HEK293T (cell line): ENCODE measurements at places on chromosomes 7 and 10.

DNA sequence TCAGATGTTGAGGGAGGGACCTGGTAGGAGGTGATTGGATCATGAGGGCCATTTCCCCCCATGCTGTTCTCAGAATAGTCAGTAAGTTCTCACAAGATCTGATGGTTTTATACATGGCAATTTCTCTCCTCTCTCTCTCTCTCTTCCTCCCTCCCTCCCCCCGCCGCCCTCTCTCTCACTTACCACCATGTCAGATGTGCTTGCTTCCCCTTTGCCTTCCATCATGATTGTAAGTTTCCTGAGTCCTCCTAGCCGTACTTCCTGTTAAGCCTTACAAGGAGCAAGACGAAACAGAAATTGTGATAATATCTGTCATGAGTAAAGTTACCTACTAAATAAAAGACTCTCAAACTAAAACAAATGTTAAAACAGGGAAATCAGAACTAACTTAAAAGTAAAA lies 19.9 kb upstream of the GPR141 start:
- no peak for DNase-seq

DNA sequence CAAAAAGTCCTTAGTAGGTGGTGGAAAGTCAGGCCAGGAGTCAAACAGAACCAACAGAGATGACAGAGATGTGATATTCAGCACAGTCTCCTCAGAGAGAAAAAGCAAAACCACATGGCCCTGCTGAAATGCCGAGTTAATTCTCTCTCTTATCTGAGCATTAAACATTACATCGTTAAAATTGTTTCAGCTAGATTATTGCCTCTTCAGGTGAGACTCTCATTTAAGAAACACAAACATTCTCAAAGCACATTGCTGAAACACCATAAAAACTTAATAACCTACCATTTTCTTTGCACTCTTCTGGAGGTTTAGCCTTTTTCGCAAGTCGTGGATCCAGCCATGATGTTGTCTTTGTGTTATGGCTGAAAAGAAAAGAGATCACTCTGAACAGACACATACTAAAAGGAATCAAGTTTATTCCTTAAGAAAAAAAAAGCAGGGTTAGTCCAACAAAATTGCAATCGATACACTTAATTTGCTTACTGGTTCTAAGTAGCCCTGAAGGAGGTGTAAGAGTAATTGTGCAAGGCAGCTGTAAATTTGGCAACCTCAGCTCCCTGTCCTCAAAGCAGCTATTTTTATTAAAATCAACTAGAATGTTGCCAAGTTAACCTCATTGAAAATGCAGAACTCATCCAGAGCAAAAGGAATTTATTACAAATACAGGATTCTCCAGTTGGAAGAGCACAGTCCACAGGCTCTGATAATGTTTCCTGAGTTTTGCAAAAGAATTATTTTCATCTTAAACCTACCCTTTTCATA lies 691.1 kb downstream of the PHTF2 start:
- no peak for DNase-seq

DNA sequence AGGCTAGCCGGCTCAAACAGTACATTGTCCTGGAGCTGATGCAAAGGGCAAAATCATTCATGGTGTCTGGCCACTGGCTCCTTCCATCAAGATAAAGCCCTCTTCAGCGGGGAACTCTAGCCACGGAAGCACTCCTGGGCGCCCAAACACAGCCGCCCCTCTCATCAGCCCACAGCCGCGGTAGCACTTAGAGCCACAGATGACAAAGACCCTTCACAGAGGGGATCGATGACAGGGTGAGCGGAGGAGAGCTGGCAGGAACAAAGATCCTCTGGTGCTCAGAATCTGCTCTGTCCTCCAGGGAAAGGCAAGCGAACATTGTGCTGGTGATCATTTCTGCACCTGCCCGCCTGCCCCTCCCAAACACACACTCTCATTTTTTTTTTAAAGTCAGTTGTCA lies 222.2 kb upstream of the NRP1 start:
- DNase-seq = no peak

GRCh38 chr10:132698761-132699391 lies 87.1 kb downstream of the NKX6-2 start:
- DNase-seq = no peak

DNA sequence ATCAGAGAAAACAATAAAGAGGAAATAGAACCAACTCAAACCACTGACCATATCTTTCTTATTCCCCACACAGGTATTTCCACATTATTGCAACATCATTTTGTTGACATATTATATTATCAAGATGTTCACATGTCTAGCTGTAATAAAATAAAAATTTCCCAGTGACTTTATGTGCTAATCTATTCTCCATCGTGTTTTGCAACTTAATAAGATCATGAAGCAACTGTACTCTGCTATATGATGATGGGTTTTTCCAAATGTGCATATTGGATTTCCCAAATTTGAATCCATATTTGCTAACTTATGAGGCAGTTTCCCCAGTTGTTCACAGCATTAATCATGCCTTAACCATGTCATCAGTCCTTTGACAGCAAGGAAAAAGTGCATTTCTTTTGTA lies 127.8 kb downstream of the ITGB8 start:
- DNase-seq = no peak

- no peak for DNase-seq
Measured at GRCh38 chr10:103574097-103575061, 80.9 kb downstream of the NEURL1 start.

GRCh38 chr7:2118630-2119190 lies 114.0 kb downstream of the MAD1L1 start:
- no peak for DNase-seq

DNA sequence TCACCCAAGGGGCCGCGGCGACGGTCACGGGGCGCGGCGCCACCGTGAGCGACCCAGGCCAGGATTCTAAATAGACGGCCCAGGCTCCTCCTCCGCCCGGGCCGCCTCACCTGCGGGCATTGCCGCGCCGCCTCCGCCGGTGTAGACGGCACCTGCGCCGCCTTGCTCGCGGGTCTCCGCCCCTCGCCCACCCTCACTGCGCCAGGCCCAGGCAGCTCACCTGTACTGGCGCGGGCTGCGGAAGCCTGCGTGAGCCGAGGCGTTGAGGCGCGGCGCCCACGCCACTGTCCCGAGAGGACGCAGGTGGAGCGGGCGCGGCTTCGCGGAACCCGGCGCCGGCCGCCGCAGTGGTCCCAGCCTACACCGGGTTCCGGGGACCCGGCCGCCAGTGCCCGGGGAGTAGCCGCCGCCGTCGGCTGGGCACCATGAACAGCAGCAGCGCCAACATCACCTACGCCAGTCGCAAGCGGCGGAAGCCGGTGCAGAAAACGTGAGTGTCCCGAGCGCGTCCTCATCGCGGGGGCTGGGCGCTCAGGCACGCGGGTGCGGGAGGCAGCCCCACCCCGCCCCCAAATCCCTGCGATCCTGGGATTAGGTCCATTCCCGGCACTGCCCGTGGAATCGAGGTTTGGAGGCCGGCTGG lies 509 bp downstream of the AHR start:
- DNase-seq = peak; percentile 33

- no peak for DNase-seq
Measured at GRCh38 chr10:110612087-110612486, 32.0 kb upstream of the RBM20 start.

DNA sequence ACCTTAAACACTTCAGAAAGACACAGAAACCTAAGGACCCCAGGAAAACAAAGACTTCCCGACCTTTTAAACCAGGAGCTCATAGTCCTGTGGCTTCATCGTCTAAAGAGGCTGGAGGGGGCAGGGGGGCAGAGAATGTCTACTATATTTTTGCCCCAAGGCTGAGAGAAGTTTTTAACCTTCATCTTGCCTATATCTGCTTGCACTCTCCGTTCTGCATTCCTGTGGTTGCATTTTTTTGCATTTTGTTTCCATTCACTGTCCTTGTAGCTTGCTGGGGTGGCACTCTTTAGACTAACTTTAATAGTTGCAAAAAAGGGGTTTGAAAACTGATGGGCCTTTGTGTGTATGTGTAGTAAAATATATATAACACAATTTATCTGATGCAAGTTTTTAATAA lies 23.7 kb downstream of the PRKAR2B start:
- DNase-seq = no peak

GRCh38 chr10:79184145-79184625 lies 115.4 kb downstream of the ZMIZ1 start:
- no peak for DNase-seq

GRCh38 chr7:141754939-141755338 lies 9.0 kb upstream of the TAS2R3 start:
- DNase-seq = peak; percentile 62

DNA sequence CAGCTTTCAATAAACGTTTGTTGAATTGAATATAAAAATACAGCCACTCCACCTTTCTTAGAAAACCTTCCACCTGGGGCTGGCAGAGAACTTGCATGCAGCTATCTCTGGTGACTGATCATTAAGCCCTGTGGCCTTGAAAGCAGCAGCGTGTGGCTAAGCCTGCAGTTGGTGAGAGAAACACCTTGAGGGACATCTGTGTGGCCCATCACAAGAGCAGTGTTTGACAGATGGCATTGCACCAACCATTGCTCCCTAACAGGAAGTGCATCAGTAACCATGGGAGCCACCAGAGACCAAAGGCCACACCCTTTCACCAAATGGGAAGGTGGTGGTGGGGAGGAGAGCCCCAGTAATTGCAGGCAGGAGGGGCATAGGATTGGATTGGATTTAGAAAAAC lies 22.4 kb downstream of the RHOBTB1 start:
- DNase-seq = no peak

- DNase-seq = peak; percentile 92
Measured at GRCh38 chr10:69629897-69630650, at the start of gene FAM241B. TSS of gene FAM241B (plus strand) at chr10:69630247. CDS start at chr10:69631744, 1,497 bp downstream.

GRCh38 chr10:9254353-9254752 lies 1199.9 kb downstream of the GATA3 start:
- DNase-seq = no peak

DNA sequence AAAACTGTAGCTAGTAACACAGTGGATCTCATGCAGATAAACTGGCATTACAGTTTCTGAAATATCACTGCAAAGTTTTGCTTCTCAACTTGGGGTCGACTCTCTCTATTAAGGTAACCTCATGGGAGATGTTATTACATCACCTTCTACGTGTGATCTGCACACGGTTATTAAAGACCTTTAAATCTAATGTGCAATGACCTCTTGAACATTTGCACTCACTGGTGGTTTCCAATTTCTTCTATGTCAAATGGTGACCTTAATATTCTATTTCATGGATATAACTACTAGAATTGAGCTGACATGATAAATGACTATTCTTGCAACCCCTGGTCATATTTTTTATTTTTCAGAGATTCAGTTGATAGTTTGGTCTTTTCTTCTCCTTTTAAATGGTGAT lies 191.3 kb downstream of the PPP1R3A start:
- no peak for DNase-seq

DNA sequence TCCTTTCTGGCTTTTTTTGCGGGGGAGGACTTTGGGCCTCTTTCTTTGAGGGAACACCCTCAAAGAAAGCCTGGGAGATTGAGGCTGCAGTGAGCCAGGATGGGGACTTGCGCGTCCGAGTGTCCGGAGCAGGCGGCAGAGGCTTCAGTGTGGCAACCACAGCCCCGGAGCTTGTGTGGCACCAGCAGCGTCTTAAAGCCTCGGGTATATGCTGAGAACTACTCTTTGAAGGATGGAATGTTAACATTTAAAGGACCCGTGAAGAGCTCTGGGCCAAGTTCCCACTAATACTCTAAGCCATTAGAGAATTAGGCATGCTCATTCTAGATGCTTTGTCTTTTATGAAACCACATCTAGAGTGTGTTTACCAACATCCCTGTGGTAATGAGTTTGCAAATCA lies 168.2 kb downstream of the SEPTIN7 start:
- DNase-seq = no peak

GRCh38 chr10:92891885-92892690 lies 43.8 kb downstream of the EXOC6 start:
- DNase-seq = peak; percentile 35

DNA sequence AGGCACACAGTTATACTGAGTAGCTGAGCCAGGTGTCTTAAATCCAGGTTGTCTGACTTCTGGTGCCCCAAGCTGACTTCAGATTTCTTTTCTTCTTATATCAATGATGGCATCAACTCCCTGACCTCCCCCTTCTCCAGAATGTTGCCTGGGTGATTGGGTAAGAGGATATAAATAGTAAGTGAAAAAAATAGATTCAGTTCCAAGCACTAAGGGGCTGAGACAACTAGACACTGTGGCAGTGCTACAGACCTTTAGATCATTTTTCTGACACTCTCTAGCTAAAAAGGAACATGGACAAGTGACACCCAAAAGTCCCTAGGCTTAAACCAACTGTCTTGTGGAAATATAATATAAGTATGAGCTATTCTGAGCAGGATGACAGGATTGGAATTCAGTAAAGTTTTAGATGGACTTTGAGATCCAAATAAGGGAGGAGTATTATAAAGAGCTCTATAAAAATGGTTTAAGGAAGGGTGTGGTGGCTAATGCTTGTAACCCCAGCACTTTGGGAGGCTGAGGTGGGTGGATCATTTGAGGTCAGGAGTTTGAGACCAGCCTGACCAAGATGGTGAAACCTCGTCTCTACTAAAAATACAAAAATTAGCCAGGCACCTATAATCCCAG lies 589.1 kb upstream of the GALNT17 start:
- DNase-seq = no peak

- no peak for DNase-seq
Measured at GRCh38 chr10:29389493-29389892, 100.6 kb downstream of the LYZL1 start.

- DNase-seq = no peak
Measured at GRCh38 chr10:130954326-130954905, 357.1 kb downstream of the TCERG1L start.

GRCh38 chr10:33861016-33861704 lies 526.7 kb upstream of the NRP1 start:
- no peak for DNase-seq
